ENCODE measurements at places on chromosomes 3 and 15.

DNA sequence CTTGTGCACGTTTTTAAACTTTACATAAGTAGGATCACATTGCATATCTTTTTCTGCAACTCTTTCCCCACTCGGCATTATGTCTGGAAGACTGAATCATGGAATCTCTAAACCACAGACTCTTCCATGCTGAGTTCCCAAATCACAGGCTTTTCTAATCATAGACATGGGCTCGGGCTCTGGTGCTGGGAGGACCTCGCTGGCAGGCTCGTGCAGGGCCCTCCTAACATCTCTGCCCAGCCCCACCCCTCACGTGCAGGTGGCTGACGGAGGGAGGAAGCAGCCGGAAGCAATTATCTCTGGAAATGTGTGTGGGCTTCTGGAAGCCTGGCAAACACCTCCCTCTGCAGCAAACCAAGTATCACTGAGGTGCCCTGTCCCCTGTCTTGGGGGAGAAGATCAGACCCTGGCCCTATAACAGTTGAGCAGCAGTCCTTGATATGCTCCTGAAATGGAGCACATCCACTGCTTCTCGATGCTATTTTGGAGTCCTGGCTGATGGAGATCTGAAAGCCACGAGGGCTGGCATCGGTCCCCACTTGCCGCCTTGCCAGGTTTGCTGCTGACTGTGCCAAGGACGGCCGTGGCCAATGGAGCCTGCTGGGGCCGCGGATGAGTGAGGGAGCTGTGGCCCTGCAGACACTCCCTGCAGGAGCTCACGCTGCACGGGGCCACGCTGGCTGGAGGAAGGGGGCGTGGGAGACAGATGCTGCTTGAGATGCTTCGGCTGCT, 4.4 kb upstream of the IQSEC1 start:
- no peak for DNase-seq

DNA sequence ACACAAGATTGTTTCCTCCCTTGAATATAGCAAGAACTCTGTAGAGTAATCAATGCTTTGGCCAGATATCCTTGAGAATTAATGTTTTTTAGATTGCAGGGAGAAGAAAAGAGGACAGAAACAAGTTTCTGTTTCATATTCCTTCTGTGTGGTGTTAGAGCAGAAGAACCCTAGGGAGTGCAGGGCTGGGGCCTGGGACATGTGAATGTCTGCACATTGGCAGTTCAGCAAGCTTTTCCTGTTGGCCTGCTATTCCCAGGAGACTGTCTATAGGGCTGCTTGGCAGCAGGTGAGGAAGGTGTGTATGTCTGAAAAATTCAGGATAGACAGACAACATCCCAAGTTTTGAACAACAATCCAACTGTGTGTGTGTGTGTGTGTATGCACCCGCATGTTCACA, 13.6 kb upstream of the CNBP start:
- no peak for DNase-seq

DNA sequence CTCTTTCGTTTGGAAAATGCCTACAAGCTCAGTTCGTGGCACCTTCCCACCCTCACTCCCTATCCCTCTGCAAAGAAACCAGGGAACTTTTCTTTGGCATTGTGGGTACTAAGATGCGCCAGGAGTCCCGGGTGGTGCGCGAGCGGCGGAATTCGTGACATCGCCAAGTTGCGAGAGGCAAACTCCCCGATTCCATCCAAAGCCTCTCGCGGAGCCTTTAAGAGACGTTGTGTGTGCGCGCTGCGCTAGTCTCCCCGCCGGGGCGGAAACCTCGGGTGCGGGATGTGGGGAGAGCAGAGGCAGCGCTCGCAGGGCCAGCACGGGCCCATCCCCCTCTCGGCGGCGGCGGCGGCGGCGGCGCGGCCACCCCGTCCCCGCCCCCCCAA, 443 bp upstream of the NR2F2 start:
- DNase-seq: no peak

GRCh38 chr3:46383211-46383950, 12.6 kb downstream of the CCR5 start:
- no peak for DNase-seq

DNA sequence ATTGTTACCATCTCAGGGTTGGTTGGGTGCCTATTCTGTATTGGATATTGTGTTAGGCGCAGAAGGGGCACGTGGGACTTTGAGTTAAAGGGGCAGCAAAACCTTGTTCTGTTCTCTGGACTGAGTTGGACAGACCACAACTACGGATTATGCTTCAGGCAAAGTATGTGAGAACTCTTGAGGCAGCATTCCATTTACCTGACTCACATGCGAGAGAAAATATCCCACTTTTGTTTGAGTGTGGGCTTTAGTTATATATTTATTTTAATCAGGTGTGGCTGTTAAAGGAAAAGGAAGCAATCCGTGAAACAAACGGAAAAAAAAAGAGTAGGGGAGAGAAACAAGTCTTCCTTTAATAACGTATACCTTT, 627 bp upstream of the PLS1 start:
- DNase-seq: no peak
